Neural crest cell (in vitro differentiated cells): ENCODE measurements at places on chromosomes 1 and 21. TPM values are rescaled to one million over a fixed set of nuclear protein-coding genes. Genes with fewer than 3 reads are reported as not detected.

- DNase-seq = no peak
- H3K4me1 ChIP-seq = peaks cover 25% of the 10 kb centered on the region
- peak overlapping the region; percentile 82 for H3K4me3 ChIP-seq
- peaks cover 3% of the 10 kb centered on the region for H3K27me3 ChIP-seq
These were observed 1.2 kb downstream of the XKR8 start for GRCh38 chr1:27960762-27961645.

DNA sequence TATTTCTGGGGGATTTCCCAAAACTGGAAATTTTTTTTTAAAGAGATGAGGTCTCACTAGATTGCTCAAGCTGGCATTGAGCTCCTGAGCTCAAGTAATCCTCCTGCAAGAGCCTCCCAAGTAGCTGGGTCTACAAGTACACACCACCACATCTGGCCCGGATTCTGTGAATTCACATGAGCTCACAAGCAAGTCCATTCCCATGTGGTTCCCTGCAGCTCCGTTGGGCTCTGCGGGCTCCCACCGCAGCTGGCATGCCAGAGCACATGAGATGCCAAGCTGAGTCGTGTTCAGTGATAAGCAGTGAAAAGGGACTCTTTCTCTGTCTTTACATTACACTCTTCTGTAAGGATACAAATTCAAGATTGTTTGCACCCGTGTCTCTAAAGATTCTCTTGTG, 21.9 kb upstream of the TTF2 start:
- no peak for DNase-seq
- H3K4me1 ChIP-seq = peaks cover 18% of the 10 kb centered on the region
- peaks cover 4% of the 10 kb centered on the region for H3K36me3 ChIP-seq
- no peaks in the 10 kb centered on the region for H3K27me3 ChIP-seq
- no peak overlapping the region for H3K4me3 ChIP-seq
- H3K27ac ChIP-seq = no peak overlapping the region

GRCh38 chr1:162145280-162145965, 75.9 kb downstream of the NOS1AP start:
- no peak overlapping the region for H3K27ac ChIP-seq
- H3K4me1 ChIP-seq = peaks cover 31% of the 10 kb centered on the region
- H3K27me3 ChIP-seq = no peaks in the 10 kb centered on the region
- DNase-seq = peak; percentile 25
- H3K4me3 ChIP-seq = no peak overlapping the region
- H3K36me3 ChIP-seq = peaks cover 3% of the 10 kb centered on the region

The TRIM67 gene
- 1.6 and 1.9 TPM in 2 replicates for total RNA-seq

DNA sequence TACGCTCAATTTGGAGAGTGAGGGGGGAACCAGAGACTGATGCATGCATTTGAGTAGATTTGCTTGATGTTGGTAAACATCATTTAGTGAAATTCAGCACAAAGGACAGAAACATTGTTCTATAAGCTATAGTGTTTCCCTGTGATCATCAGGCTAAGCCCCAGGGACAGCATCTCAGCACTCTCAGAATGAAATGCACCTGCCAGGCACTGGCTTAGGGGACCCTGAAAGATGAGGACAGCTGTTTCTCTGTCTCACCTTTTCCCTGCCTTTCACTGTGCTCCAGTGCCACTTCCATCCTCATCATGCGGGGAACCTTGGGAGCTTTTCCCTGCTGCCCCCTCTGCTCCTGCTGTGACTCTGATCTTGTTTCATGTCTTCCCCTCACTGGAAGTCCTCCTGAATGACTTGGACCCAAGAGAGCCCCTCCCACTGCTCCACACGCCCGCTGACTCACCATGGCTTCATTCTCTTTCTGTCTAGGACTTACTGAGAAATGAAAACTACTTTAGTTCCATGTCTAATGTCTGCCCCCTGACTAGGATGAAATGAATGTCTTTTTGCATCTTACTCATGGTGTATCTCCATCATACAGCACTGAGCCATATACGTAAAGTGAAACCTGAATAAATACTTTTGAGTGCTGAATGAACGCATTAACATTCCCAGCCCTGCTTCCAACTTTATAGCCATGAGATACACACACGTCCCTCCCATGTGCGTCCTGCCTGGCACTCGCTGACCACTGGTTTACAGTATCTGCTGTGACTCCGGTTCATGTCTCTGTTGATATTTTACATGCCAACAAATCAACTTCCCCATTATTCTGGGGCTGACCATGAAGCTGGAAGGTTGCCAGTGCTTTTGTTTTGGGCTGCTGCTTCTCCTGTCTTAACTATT, 182.0 kb downstream of the PCP4 start:
- no peaks in the 10 kb centered on the region for H3K27me3 ChIP-seq
- H3K4me1 ChIP-seq = peaks cover 4% of the 10 kb centered on the region
- H3K36me3 ChIP-seq = no peaks in the 10 kb centered on the region
- no peak overlapping the region for H3K27ac ChIP-seq

DNA sequence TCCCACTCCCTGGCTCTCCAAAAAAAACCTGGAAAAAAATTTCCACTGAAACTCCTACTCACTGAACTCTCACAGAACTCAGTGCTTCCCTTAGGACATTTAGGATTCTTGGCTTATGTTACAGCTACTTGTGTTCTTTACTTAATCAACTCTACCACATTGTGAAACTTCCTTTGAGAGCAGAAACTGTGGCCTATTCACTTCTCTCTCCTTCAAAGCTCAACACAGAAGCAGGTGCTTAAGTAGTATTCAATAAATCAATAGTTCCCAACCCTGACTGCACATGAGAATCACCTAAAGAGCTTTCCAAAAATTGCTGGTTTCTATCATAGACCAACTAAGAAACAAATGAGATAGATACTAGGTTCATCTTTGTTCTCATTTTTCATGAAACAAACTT, 67.9 kb upstream of the DMRTA2 start:
- no peak overlapping the region for H3K4me3 ChIP-seq
- H3K36me3 ChIP-seq = peaks cover 22% of the 10 kb centered on the region
- H3K4me1 ChIP-seq = no peaks in the 10 kb centered on the region
- DNase-seq = no peak
- H3K27me3 ChIP-seq = no peaks in the 10 kb centered on the region

The FCRL1 gene
- not detected in 2 replicates for total RNA-seq

The ESRRG gene
- total RNA-seq = 1.5 TPM in 2 replicates

GRCh38 chr1:6511561-6512244, 20.2 kb upstream of the PLEKHG5 start:
- H3K27ac ChIP-seq = peak overlapping the region; percentile 78
- no peaks in the 10 kb centered on the region for H3K36me3 ChIP-seq
- no peak for DNase-seq
- no peaks in the 10 kb centered on the region for H3K27me3 ChIP-seq

- peaks cover 13% of the 10 kb centered on the region for H3K36me3 ChIP-seq
- H3K27me3 ChIP-seq = peaks cover 47% of the 10 kb centered on the region
- DNase-seq = peak; percentile 55
- peak within 1 kb of the TSS; percentile 94 for H3K4me3 ChIP-seq
These were observed at the start of gene THBS3 for GRCh38 chr1:155207806-155208540. THBS3 (minus strand) TSS chr1:155207897; CDS start chr1:155207876, 21 bp downstream.

The TSSK3 gene
- 2.2 and 2.7 TPM in 2 replicates for total RNA-seq

- no peaks in the 10 kb centered on the region for H3K36me3 ChIP-seq
- no peak for DNase-seq
- H3K27ac ChIP-seq = no peak overlapping the region
- H3K4me1 ChIP-seq = peaks cover 11% of the 10 kb centered on the region
These were observed 471.2 kb upstream of the RUNX1 start for GRCh38 chr21:35520302-35520701.

DNA sequence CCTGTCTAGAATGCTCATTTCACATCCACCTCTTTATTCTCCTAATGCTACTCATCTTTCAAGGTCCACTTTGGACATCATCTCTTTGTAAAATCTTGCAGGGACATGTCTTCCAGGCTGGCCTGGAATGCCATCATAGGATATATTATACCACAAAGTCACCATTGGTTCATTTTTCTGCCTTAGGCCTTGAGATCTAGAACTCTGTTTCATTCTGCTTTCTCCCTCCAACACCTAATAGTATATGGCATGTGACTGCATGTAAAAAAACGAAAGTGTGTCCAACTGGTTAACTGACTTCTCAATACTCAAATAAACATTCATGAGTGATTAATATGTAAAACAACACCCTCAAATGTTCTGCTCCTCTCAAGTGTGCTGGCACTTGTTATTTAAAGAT, 84.1 kb downstream of the RGS2 start:
- no peaks in the 10 kb centered on the region for H3K4me1 ChIP-seq
- DNase-seq = no peak
- H3K27me3 ChIP-seq = no peaks in the 10 kb centered on the region
- H3K36me3 ChIP-seq = no peaks in the 10 kb centered on the region

GRCh38 chr1:19525607-19526545, 40.5 kb upstream of the CAPZB start:
- no peak overlapping the region for H3K27ac ChIP-seq
- no peaks in the 10 kb centered on the region for H3K27me3 ChIP-seq
- DNase-seq = no peak
- no peaks in the 10 kb centered on the region for H3K4me1 ChIP-seq

- peaks cover 32% of the 10 kb centered on the region for H3K27me3 ChIP-seq
- H3K27ac ChIP-seq = no peak overlapping the region
- DNase-seq = no peak
- H3K4me3 ChIP-seq = peak overlapping the region; percentile 1
- peaks cover 32% of the 10 kb centered on the region for H3K4me1 ChIP-seq
These were observed 2.3 kb upstream of the JAM2 start for GRCh38 chr21:25636727-25637126.

The IL6R gene
- total RNA-seq = 0.07 and 0.09 TPM in 2 replicates

The WLS gene
- 147 and 152 TPM in 2 replicates for total RNA-seq

- peaks cover 13% of the 10 kb centered on the region for H3K4me1 ChIP-seq
- H3K27ac ChIP-seq = no peak overlapping the region
- H3K4me3 ChIP-seq = no peak overlapping the region
- H3K36me3 ChIP-seq = peaks cover 33% of the 10 kb centered on the region
- H3K27me3 ChIP-seq = no peaks in the 10 kb centered on the region
These were observed 13.7 kb downstream of the ENO1 start for GRCh38 chr1:8864713-8865344.

DNA sequence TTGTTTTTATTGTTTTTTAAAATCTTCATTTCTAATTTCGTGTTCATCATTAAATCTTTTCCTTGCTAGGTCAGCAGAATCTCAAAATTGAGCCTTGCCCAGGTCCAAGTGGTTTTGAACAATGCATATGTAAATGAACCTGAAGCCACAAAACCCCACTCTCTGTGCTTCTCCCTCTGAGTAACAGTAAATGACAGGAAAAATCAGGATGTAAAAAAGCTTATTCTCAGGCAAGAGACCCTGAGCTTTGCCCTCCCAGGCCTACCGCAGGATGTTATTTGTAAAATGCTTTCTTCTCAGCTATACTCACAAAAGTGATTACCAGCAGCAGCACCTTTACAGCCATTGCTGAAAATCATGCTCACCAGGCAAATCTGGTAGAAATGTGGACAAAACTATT, 47.6 kb downstream of the TYW3 start:
- H3K36me3 ChIP-seq = no peaks in the 10 kb centered on the region
- peaks cover 9% of the 10 kb centered on the region for H3K4me1 ChIP-seq
- peaks cover 3% of the 10 kb centered on the region for H3K27me3 ChIP-seq
- no peak overlapping the region for H3K4me3 ChIP-seq

DNA sequence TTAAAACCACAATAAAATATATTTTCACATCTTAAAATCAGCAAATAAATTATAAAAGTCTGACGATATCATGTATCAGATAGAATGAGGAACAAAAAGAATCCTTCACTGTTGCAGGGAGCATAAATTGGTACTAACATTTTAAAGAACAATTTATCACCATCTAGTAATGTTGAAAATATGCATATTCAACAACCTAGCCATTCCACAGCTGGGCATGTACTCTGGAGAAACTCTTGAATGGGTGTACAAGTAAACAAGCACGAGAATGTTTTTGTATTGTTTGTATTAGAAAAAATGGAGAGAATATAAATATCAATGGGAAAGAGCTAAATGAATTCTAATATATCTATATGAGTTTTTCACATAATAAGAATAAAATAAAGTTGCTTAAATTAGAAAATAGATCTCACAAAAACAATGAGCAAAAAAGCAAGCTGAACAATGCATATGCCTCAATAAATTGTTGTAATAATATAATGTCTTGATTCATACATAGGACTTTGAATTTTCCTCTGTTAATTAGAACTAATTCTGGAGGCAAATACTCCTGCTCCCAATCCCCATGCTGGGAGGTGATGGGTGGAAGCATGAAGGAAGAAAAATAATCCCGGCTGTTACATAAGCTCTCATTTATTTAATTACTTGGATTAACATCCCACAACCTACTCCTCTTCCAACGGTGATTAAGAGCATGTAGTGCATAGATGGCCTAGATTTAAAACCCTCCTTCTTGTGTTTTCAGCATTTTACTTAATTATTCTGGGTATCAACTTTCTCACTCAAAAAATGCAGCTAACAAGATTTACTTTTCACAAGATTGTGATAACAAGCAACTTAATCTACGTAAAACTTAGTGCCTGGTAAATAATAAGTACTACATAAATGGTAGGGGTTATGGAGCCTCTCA, 5.5 kb upstream of the FMO2 start:
- H3K27me3 ChIP-seq = no peaks in the 10 kb centered on the region
- no peak overlapping the region for H3K27ac ChIP-seq
- H3K36me3 ChIP-seq = no peaks in the 10 kb centered on the region
- no peak overlapping the region for H3K4me3 ChIP-seq

The NTMT2 gene
- 0.73 TPM in 1 of 2 replicates, not detected in the other for total RNA-seq

The SLC30A10 gene
- total RNA-seq = 0.63 and 0.73 TPM in 2 replicates

The SESN2 gene
- 20.2 and 20.6 TPM in 2 replicates for total RNA-seq

DNA sequence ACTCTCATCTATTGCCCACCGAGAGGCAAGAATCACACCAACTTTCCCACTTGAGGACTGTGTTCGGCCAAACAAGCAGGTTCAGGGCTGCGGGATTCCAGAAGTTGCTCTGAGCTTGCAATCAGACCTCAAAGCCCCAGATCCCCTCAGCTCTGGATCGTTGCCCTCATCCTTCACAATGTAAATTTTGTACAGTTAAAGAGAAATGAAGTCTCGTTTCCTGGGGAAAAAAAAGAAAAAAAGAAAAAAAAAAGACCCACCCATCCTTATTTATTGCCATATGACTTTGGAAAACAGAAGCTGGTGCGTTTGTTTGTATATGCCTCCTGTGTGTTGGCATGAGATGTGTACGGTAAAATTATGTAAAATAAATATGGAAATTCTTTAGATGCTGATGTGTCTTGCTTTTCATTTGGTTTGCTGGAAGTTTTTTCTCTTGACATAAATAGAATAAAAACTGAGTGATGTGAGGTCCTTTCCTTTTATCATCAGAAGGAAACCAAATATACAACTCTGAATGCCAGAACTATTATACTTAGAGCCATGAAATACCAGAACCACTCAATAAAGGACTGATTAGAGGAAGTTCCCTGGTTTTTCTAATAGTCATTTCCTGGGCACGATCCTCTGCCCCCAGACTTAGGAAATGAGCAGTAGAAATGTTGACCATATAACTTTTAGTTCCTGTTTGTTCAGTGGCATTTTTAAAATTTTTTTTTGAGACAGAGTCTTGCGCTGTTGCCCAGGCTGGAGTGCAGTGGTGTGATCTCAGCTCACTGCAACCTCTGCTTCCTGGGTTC, 48.7 kb downstream of the LHX4 start:
- no peaks in the 10 kb centered on the region for H3K4me1 ChIP-seq
- no peak overlapping the region for H3K27ac ChIP-seq
- H3K4me3 ChIP-seq = no peak overlapping the region
- H3K27me3 ChIP-seq = no peaks in the 10 kb centered on the region

DNA sequence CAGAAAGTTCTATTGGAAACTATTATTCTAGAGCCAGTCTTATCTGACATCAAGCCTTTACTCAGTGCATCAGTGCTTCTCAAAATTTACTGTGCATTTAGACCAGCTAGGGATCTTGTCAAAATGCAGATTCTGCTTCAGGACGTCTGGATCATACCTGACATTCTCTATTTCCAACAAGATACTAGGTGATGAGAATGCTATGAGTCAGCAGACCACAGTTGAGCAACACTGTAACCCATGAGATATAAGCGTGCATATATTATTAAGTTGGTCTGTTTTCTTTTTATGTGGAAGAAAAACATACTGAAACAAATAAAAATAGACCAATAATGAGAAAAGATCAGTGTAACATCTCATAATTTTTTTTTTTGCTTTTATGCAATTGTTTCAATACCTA, 40.4 kb upstream of the KCNH1 start:
- no peak for DNase-seq
- no peak overlapping the region for H3K27ac ChIP-seq
- H3K4me1 ChIP-seq = no peaks in the 10 kb centered on the region
